ENCODE measurements at places on chromosomes 4 and X.

DNA sequence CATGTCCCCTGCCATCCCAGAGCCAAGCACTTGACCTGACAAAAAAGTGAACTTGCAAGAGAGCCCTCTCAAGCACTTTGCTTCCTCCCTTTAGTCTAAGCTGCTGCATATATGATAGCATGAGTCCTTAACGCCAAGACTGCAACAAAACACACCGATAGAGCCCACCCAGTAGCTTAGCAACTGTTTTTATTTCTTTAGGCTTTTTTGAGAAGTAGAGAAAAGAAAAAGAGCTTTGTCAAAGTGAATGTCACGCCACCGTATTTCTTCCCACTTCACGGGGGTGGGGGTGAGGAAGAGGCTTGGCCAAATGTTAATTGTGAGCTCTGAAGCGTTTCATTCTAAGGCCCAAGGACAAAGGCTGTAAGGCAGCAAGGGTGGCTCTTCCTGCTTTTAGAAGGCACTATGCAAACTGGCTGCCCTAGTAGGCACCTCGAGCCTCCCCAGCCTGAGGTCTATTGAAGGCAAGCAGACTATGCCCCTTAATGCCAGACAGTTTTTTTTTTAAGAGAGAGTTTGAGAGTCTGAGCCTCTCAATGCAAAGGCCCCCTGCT lies 138.6 kb downstream of the HS6ST2 start:
- no peak for DNase-seq

DNA sequence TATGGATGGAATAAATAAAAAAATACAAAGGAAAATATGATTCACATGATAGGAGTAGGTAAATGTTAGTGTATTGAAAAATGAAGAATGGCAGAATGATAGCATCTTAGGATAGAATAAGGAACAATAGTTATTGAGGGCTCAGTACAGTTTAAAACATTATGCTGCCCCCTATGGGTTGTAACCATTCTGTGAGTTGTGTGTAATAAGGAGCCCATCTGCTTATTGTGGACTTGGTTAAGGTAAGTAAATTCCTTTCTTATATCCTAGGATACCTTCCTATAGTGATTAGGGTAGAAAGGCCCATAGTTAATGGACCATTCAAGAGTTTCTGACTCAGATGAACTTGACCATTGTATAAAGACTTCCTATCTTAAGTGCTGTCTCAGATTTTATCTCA lies 195.8 kb downstream of the PDHA2 start:
- no peak for DNase-seq

DNA sequence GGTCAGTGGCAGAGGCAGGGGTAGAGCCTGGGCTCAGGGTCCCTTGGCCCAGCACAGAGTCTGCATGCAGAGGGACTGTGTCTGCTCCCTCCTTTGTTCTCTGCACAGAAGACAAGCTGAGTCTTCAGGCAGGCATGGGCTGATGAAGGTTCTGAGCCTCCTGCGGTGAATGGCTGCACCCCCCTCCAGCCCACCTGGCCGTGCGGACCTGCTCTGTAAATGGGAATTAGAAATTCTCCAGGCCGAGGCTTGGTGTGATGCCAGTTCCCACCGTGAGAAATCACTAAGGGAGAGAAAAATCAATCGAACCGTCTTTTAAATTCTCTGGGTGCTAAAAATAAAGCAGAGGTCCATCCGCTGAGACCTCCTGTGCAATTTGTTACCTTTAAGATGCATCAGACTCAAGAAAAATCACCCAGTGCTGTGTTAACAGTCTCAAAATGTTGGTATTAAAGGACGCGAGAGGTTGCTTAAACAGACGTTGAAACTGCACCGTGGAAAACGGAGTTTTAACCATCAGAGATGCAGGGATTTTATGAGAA lies 96.0 kb downstream of the WFS1 start:
- no peak for DNase-seq

GRCh38 chrX:40394302-40394701 lies 186.5 kb upstream of the ATP6AP2 start:
- no peak for DNase-seq

- DNase-seq, result no peak
Observed at GRCh38 chr4:8372506-8372905, 68.0 kb downstream of the ACOX3 start.

- DNase-seq, result no peak
Observed at GRCh38 chr4:142272452-142272851, 573.6 kb downstream of the INPP4B start.

DNA sequence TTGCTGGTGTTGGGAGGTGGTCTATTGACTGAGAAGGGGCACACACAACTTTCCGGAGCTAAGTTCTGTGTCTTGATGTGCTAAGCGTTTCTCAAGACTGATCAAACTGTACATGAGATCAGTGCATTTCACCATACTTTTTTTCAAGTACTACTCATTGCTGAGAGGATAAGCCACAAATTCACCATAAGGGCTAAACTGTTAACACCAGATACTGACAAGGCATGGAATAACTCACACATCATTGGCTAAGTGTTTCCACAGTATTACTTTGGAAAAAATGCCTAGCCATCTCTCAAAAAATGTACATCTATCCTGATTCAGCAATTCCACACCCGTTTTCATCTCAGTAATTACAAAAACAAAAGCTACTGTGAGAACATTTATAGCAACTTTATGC lies 13.0 kb downstream of the RBMX start:
- no peak for DNase-seq

DNA sequence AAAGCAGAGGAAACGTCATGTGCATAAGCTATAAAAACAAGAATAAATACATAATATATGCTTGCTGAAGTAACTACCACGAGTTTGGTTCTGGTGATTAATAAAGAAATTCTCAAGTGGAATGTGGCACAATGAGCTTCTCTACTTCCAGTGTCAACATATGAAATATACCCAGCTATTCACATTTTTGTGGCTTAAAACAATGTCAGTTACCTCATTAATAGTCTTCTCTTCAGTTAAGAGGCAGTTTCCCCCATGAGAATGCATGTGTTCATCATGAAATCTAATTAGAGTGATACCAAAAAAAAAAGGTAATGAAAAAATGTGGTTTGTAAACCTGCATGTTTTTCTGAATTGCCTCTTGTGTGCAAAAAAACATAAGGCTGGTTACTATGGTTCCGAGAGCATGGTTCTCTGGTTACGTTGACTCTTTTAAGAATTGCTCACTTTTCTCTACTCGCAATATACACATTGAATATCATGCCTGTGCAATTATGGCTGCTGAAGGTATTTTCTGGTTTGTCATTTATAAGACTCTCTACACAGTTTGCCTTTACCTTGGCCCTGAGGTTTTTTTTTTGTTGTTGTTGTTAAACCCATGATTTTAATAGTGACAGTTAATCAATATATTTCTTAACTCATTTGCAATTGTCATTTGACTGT lies 108.2 kb downstream of the PCDH7 start:
- no peak for DNase-seq

GRCh38 chr4:67587156-67587555 lies 28.6 kb downstream of the STAP1 start:
- DNase-seq, result no peak

- no peak for DNase-seq
Observed at GRCh38 chr4:36043901-36044300, 200.4 kb downstream of the ARAP2 start.

- no peak for DNase-seq
Observed at GRCh38 chr4:110119880-110120279, 78.5 kb downstream of the ELOVL6 start.

DNA sequence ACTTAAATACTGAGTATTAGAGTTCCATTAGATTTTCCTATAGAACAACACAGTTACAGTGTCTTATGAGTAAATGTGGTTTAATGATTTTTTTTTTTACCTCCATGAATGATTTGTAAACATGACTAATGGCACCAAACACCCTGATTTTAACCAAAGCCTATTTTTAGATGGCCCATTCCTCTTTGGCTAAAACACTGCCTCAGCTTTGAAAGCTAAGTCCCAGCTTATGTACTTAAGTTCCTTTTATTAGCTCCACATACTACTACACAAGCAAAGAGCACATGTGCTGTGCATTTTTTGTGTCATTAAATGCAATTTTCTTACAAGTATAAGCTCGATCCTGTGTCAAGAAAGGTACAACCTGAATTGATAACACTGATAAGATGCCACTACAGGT lies 575.6 kb upstream of the PITX2 start:
- DNase-seq, result no peak

DNA sequence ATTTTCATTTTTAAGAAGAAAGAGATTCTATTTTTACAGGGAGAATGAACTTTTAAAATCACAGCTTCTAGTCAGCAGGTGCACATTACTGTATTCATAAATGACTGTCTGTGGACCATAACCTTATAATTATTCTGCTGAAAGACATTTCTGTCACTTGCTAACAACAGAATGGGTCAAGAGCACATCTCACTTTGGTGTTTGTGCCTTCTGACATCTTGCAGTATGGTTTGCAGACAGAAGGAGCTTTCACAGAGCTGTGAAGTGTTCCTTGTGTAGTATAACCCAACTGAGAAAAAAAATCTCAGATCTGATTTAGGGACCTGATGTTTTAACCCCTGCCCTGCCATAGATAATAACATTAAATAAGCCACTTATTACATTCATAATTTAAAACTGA lies 131.4 kb upstream of the CTSO start:
- no peak for DNase-seq

DNA sequence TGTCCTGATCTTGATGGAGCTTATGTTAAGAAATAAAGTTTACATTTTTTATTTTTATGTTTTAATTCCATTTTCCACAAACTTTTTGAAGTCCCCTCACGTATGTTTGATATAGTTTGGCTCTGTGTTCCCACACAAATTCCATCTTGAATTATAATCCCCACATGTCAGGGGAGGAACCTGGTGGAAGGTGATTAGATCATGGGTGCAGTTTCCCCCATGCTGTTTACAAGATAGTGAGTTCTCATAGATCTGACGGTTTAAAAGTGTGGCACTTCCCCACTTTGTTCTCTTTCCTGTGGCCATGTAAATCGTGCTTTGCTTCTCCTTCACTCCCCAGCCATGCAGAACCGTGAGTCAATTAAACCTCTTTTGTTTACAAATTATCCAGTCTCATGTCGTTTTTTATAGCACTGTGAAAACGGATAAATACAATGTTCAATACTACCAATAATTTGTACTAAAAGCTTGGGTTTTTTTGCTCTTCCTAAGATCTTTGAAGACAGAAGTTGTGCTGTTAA lies 89.8 kb downstream of the PAPSS1 start:
- no peak for DNase-seq

DNA sequence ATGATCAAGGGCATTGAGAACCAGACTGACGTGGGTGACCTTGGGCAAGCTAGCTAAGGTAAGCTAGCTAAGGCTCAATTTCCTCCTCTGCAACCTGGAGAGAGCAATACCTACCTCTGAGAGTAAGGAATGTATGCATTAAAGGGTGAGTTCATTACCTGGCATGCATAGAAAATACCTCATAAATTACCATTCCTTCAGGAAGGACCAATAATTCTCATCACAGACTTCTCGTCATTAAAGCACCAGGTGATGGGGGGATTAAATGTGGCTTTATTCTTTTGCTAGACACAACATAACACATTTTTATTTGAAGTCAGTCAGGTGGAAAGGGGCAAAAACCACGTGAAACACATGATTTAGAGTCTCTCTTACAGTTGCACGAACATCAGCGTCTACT lies 21.5 kb downstream of the EGFL6 start:
- no peak for DNase-seq

- no peak for DNase-seq
Observed at GRCh38 chr4:2927016-2927695, 36.0 kb downstream of the NOP14 start.

DNA sequence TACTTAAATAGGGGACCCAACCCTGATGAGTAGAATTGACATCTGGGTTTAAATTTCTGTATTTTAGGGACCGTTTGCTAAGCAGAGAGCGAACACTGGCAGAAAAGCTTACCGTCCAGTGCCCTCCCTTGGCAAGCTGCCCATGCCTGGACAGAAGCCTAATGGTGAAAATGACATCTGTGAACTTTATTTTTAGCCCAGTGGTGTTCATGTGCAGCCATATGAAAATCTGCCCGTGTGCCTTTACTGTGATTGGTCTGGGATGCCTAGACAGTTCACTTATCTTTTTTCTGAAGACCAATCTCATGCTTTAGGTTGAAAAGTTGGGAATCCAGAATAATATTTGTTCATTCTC lies 1.1 kb downstream of the STBD1 start:
- DNase-seq, result no peak

DNA sequence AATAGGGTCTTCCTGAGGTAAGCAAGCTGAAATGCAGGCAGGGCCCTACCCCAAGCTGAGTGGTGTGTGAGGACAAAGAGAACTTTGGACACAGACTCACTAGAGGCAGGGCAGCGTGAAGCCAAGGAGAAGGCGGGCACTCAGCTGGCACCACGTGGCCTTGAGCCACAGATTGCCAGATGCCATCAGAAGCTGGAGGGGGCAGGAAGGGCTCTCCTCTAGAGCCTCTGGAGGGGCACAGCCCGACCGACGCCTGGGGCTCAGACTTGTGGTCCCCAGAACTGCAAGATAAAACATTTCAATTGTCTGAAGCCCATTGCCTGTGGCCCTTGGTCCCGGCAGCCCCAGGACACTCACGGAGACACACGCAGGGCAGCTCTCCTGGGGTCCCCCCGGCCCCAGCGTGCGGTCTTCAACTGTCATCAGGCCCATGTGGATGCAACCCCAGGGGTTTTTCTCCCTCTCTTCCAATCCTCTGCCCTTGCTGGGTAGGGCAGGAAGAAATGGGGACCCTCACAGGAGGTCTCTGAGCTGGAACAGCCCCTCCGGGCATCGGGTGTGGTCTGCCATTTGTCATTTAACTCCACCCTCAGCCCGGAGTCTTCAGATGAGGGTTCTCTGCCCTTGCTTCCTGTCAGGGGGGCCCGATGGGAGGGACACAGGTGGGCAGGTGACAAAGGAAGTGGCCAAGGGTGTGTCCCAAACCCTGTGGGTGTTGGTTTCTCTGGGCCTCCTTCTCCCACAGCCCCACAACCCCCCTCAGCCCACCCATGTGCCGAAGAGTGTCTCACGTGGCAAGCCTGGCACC lies 22.2 kb downstream of the HMX1 start:
- DNase-seq, result no peak

GRCh38 chr4:26782830-26783202 lies 77.8 kb upstream of the STIM2 start:
- DNase-seq, result no peak

GRCh38 chrX:19739683-19740082 lies 147.7 kb downstream of the SH3KBP1 start:
- no peak for DNase-seq

- DNase-seq, result no peak
Observed at GRCh38 chr4:144582975-144583374, 63.0 kb upstream of the HHIP start.

- no peak for DNase-seq
Observed at GRCh38 chr4:12889054-12889453, 595.1 kb downstream of the RAB28 start.

DNA sequence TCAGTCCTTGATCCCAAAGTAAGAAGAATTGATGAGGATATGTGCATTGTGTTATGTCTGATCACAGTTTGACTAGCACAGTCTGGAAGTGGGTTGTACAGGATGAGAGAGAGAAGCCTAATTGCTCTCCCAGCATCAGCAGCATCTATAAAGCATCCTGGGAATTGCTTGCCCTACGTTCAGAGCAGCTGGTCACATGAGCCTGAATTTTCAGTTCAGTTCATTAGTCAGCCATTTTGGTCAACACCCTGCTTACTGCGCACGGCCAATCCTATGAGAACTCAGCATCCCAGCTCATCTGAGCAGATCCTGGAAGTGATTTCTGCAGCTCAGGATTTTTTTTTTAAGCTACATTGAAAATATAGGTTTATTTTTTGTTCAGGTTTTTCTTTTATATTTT lies at the start of gene RUFY3:
Gene RUFY3, plus strand, starts transcription at position 218 of the 400 bp plus-strand sequence. CDS start 610 bp downstream, outside the sequence.
- no peak for DNase-seq
